ENCODE measurements at places on chromosomes 1 and 21.

DNA sequence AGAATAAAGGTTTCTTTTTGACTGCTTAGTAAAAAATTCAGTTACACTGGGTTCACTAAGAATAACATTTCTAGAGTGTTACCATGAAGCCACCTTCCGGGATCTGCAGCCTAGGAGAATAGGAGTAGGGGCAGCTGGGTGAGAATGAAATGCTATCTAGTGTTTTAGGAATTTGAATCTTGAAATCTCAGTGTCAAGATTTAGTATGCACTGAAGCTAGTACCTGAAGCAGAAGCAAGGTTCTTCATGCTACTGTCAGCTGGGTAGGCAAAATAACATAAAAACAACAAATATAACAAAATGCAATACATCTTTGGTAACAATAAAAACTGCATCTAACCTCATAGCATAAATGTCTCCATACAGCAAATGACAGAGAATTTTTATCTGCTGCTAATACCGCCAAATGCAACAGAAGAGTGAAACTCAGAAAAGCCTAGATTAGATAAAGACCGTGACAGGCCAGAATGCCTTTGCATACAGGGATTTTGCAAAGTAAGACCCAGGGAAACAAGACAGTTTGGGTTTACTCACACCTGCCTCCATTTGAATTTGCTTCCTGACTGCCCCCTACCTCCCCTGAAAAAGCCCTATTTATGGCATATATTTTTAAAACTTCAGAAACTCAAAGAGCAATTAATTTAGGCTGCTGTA, 58.2 kb downstream of the GADD45A start:
- DNase-seq: no peak

DNA sequence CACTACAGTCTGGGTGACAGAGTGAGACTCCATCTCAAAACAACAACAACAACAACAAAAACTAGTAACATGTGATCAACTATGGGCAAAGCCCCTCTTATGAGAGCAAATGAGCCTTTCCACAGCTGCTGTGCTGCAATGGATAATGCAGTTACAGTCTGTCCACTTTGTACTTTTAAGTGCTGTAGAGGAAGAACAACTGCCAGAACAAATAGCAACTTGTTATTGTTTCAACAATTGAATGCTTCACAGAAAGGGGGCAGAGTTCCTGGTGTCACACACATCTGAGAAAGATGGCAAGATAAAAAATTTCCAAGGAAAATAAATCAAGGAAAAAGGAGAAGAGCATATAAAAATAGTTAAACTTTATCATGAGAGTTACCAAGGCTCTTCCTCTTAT, 243.6 kb upstream of the DMRTA2 start:
- DNase-seq: no peak

DNA sequence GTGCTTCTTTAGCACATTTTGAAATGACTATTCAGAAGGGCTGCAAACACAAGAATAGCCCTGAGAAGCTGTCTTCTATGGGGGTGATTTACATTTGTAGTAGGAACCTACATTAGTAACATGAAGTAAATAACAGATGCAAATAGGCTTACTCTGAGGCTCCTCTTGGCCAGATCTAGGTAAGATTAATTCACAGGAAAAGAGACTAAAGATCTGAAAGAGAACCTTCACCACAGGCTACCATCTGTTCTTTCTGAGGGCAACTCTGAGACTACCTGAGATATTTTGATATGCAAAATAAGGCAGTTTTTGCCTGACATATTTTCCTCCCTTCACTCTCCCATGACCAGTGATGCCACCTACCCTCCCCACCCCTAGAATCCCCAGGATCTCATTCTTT, 1267.8 kb downstream of the PLA2G4A start:
- DNase-seq: no peak

DNA sequence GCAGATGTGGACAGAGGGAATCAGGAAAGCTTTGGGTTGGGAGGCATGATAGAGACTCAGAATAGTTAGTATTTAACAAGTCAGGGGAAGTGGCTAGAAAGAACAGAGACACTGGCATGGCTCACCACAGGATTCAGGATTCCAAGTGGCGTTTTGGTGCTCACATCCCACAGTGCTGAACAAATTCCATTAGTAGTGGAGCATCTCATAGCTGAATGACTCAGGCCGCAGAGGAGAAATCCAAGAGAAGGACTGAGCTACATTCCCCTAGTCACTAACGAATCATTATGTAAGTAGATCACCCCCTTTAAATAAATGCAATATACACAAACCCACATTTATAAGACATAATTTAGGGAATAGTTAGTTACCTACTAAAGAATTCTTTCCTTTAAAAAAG, 5.0 kb upstream of the KCNJ9 start:
- no peak for DNase-seq

GRCh38 chr1:48356901-48357300, 115.1 kb downstream of the SPATA6 start:
- no peak for DNase-seq
